ENCODE measurements at places on chromosomes 11 and 22.
A peak's percentile ranks its signal among the peaks of the same experiment; 100 is the strongest.

DNA sequence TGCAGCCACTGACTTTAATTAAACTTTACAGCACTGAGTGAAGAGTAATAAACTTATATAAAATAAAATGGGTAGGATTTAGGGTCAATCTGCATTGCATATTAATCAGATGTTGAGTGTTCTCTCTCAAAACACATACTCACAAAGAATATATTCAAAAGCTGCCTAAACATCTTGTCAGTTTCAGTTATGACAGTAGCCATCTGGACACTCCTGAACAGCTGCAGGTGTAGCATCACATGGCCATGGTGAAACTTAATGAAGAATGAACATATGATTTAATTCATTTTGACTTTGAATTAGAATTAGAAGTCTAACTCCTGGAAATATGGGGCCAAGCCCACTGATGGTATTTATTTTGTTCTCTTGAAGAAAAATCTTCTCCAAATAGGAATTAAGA is 684.3 kb upstream of the RAG2 start:
- DNase-seq = no peak

GRCh38 chr11:119438599-119438998 is 15.6 kb upstream of the THY1 start:
- DNase-seq = no peak

DNA sequence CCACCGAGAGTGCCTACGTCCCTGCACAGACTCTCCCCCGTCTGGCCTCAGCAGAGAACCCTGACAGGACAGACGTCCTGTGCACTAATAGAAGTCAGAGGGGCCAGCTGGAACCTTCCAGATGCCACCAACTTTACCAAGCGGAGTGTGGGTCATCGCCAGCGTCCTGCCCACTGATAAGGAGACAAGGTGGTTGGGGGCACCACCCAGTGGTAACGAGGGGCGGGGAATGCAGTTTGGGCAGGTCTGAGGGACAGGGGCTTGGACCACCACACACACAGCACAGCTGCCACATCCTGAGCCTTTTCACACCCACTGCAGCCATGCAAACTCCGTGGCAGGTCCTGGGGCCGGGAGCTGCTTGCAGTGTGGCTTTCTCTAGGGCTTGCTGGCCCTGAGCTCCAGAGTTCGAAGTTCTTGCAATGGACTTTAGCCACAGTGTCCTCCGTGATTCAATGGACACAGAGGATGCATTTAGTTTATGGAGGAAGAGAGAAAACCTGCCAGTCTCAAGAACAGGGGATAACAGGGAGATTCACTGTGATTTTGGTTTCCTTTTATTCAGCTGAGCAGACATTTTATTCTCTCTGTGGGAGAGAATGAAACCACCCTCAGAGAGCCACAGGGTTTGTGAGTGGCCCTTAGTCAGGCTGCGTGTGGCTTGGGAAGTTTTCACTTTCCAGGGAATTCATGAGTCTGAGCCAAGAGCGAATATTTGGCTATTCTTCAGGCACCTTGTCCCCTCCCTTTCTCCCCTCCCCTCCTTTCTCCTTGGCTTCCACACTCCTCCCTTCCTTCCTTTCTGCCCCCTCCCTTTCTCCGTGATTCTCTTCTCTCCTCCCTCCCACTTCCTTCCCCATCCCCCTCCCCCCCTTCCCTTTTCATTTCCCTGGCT is 13.1 kb downstream of the MRGPRG start:
- no peak for DNase-seq

DNA sequence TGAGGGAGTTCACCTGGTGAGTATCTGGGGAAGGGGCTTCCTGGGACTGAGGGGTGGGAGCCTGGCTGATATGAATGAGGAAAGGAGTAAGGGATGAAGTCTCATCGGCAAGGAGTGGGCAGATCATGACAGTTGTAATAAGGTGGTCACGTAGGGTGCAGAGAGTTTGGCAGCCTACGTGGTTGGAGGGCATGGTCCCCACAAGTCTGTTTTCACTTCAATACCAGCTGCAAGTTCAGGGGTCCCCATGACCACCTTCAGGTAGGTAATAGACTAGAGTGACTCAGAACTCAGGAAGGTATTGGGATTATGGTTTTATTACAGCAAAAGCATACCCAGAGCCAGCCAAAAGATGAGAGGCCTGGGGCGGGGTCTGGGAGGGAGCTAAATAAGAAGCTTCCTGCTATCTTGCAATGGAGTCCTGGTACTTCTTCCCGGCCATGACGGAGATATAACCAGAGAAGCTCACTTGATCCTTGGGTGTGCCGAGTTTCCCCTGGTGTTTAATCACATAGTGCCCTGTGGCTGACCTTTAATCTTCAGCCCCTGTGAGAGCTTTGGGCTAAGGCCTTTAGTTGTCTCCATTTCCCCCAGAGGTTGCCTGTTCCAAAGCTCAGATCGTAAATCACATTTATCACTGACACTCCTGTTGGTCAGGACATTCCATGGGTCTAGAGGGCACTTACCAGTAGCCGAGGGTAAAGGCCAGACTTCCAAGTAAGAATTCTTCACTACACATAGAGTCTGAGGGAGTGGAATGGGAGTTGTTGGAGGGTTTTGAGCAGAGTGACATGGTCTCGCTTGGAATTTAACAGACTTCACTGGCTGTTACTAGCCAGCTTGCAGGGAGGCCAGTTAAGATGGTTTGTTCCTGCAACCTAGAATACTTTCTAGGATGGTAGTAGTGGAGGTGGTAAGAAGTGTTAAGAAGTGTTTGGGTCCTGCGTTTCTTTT is 9.1 kb downstream of the SLC3A2 start:
- DNase-seq = no peak

DNA sequence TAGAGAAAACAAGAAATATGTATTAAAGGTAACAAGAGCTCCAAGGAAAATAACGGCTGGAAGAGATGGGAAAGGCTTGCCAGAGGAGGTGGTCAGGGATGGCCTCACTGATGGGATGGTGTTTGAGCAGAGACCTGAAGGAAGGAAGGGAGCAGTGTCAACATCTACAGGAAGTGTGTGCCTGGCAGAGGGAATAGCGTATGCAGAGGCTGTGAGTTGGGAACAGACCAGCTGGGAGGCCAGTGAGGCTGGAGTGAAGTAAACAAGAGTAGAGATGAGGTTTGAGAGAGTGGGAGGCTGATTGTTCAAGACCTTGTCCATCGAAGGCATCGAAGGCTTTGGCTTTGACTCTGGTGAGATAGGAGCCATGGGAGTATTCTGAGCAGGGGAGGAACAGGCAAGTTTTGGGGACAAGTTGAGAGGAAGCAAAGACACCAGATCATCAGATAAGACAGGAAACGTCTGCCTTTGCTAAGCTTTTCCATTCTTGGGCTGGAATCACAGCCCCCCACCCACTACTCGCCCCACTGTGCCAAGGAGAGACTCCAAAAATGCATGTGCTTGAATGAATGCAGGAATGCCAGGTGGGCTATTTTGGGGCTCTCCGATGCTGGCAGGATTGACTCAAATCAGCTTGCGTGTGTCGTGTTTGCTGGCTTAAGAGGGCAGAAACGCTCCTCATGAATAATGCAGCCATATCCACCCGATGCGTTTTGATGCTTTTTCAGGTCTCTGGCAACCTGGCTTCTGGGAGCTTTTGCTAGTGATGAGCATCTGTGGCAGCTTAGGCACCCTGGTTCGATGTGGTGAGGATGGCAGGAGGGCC is 7.2 kb downstream of the SGSM1 start:
- DNase-seq = no peak

GRCh38 chr22:30238661-30239487 is 7.7 kb downstream of the LIF start:
- no peak for DNase-seq

DNA sequence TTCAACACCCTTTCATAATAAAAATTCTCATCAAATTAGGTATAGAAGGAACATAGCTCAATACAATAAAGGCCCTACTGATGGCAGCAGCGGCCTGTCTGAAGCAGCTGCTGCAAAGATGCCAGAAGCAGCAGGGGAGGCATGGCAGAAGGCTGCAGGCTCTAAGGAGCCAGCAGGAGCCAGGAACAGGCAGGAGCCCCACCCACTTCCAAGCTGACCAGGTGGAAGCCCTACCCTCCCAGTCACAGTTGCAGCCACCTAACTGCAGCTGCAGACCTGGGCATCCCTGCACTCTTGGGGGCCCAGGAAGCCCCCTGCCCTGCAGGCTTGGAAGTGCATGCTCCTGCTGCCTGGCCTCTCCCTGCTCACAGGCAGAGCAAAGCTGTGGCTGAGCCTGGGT is 18.2 kb upstream of the OR6A2 start:
- DNase-seq = no peak

DNA sequence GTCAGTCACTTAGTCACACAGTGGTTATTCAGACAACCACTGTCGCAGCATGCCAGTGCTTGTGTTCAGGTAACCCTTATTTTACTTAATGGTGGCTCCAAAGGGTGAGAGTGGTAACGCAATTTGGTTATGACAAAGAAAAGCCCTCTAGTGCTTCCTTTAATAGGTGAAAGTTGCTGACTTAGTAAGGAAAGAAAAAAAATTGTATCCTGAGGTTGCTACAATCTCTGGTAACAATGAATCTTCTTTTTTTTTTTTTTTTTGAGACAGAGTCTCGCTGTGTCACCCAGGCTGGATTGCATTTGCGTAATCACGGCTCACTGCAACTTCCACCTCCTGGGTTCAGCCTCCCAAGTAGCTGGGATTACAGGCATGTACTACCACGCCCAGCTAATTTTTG is 64.5 kb downstream of the C11orf91 start:
- no peak for DNase-seq

- no peak for DNase-seq
Observed at GRCh38 chr11:125987066-125987641, 41.3 kb downstream of the VSIG10L2 start.

- no peak for DNase-seq
Observed at GRCh38 chr11:46200537-46201281, 76.8 kb upstream of the CREB3L1 start.

GRCh38 chr11:120039039-120039438 is 98.9 kb downstream of the TRIM29 start:
- DNase-seq = no peak

DNA sequence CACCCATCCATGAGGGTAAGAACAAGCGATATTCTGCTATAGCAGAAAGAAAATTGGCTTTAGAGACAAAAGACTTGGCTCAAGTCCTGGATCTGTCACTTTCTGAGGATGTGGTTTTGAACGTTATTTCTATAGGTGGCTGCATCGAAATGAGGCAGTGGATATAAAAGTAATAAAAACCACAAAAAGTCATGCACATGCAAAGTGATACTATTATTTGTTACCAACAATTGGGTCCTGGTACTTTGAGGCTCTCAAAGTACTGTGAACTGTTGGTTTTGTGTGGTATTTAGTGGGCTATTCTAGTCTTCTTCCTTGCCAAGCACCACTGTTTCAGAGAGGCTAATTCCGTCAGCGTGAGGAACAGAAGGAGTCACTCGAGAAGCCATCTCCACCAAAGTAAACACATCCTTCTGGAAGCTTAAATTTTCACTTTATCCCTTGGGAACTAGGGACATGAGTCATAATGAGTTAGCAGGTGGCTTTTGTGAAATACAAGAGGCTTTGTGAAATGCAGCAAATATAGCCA is 13.1 kb downstream of the UBASH3B start:
- DNase-seq = no peak

- DNase-seq = no peak
Observed at GRCh38 chr11:72947229-72947628, 133.0 kb downstream of the ATG16L2 start.

DNA sequence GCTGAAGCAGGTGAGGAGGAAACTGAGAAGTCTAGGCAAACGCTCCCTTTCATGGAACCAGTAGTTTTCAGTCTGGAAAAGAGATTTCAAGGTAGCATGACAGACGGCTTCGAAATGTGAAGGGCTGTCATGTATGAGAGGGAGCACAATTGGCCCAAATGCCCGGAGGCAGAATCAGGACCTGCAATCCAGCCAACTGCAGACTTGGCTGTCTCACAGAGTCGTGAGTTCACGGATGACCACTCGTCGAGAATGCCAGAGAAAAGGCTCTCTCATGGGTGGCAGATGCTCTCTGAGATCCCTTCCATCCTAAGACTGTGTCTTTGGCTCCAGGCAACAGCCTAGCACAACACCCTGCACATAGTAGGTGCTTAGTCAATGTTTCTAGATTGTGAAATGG is 134.8 kb downstream of the DSCAML1 start:
- DNase-seq = no peak

GRCh38 chr11:29562183-29562582 is 454.6 kb downstream of the KCNA4 start:
- no peak for DNase-seq

- peak; percentile 85 for DNase-seq
Observed at GRCh38 chr22:43867839-43868635, 5.7 kb upstream of the SULT4A1 start.

DNA sequence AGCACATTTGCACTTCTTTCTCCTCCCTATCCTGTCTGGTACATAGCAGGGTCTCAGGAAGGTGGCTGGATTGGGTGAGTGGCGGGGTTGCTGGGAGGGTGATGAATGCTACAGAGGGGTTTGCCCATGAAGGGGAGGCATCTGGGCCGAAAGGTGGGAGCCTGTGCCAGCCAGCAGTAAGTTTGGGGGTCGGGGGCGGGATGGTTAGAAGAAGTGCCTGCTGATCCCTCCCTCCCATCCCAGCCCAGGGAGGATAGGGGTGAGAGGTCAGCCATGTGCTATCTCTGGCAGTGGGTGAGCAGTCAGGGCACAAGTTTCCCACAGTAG is 2.8 kb downstream of the CD82 start:
- DNase-seq = no peak

- DNase-seq = no peak
Observed at GRCh38 chr11:81222491-81222890, 1511.2 kb downstream of the FAM181B start.

DNA sequence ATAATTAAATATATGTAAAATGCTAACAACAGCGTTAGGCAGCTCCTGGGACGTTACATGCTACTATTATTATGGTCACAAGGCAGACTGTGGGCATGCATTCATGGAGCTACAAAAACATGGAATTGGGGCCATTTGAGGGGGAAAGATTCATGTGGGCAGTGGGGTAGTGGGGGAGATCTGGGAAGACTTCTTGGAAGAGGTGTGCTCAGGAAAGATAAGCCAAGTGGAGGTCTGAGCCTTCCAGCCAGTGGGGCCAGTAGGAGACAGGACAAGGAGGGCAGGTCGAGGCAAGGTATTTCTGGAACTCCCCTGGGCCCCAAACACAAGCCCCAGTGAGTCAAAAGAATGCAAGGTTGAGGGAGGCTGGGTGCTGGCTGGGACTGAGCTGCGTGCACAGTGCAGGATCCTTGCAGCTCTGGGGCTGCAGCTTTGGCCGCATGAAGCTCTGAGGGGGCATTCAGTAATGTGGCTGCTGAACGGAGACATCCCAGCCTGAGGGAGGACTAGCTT is 35.4 kb downstream of the CYTH4 start:
- DNase-seq = no peak

GRCh38 chr22:48302657-48303368 is 1524.9 kb downstream of the BRD1 start:
- no peak for DNase-seq

DNA sequence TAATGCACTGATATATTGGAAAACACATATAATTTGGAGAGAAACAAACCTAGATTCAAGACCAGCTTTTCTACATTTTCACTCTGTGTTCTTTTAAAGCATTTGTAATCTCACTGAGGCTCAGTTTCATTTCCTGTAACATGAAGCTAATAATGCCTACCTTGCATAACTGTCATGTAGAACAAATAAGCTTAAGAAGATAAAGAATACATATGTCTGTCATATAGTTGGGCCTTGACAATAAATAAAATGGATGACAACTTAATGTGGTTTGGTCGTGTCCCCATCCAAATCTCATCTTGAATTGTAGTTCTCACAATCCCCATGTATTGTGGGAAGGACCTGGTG is 35.2 kb upstream of the FIBIN start:
- DNase-seq = no peak
